ENCODE measurements at places on chromosomes 7 and 10. TPM values are rescaled to one million over a fixed set of nuclear protein-coding genes. Genes with fewer than 3 reads are reported as not detected.

GRCh38 chr10:4370376-4370775, 455.6 kb upstream of the AKR1E2 start:
- DNase-seq: no peak

LRRN3 gene
- total RNA-seq: 2.7 TPM

- DNase-seq: no peak
Measured at GRCh38 chr7:30788640-30789333, 17.6 kb downstream of the MINDY4 start.

DNA sequence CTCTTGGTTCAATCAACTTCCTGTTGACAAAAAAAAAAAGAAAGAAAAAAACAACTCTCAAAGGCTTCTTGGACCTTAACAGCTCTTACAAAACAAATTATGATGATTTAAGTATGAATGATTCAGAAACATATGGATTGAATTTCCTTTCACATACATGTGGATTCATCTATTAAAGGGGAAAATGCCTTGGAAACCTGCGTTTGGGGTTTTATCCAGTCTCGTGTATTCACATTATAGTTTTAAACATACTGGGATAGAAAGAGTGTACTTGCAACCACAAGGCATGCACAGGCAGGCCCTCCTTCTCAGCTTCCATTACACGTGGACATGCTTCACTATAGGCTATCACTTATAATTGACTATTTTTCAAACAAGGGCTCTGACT, 286.7 kb downstream of the INHBA start:
- DNase-seq: no peak

DNA sequence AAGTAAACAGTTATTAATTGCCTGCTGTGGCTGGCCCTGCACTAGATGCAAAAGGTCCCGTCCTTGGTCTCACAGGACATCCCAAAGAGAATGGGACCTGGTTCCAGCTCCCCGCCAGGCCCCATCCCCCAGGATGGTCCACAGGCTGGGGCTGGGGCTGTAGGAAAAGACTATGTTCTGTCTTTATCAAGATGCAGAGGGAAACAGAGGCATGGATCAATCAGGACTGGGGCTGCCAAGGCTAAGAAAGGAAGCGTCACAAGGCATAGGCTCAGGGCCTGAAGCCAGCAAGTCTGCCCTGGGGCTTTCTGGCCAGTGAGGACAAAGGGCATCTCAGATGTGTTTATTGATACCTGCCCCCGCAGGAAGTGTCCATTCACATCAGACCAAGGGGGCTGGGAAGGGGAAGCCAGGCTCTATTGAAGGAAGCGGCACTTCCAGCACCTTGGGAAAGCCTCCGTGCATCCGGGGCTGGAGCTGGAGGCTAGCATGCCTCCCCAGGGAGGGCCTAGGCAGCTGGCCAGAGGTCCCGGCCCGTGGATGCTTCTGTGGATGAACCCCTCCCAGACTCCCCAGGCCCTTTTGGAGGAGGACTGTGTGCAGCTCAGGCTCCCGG, 5.8 kb downstream of the VSIR start:
- DNase-seq: no peak

CDK1 gene
- 1.9 TPM for total RNA-seq

DNA sequence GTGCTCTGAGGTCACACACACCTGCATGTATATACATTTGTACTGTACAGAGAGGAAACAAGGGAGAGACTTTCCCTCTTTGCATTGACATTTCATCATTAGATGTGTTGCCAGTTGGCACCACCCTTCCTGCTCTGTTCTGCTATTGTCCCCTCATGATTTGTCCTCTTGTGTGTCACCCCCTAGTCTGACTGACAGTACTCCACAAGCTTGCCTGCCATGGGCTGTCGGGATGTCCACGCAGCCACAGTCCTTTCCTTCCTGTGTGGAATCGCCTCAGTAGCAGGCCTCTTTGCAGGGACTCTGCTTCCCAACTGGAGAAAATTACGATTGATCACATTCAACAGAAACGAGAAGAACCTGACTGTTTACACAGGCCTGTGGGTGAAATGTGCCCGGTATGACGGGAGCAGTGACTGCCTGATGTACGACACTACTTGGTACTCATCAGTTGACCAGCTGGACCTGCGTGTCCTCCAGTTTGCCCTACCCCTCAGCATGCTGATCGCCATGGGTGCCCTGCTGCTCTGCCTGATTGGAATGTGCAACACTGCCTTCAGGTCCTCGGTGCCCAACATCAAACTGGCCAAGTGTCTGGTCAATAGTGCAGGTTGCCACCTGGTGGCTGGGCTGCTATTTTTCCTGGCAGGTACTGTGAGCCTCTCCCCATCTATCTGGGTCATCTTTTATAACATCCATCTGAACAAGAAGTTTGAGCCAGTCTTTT, 9.4 kb downstream of the CLDN12 start:
- DNase-seq: no peak

DNA sequence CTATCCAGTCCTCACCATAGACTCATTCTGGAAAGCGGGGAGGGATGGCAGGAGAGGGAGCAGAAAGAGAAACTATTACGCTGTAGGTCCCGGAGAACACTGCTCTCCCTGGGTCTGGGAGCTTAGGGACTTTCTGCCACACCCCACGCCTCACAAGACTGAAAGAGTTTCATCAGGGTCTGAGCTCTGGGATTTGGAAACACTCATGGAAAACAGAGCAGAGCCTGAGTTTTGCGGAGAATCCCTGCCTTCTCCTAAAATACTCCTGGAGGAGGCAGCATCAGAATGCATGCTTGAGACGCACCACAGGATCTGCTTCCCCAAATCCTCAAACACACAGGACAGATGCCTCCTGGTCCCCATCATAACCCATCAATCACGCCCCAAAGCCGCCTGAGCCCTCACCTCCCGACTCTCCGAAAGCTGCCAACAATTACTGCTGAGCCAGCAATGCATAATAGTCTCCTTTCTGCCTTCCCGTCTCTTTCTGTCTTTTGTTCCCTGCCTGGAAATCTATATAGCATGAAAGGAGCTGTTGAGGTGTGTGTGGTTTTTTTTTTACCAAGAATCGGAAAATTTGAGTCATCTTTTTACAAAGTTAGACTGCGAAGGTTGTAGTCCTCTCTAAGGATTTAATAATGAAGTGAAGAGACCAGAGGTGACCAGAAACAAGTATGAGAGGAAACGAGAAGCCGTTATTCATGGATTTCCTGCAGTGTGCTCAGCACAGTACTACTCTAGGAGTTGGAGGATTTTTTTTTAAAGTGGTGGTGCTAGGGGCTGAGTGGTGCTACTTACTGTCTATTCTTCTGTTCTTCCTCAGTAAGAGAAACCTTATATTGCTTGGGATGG, 37.7 kb downstream of the ASB13 start:
- DNase-seq: no peak

DNA sequence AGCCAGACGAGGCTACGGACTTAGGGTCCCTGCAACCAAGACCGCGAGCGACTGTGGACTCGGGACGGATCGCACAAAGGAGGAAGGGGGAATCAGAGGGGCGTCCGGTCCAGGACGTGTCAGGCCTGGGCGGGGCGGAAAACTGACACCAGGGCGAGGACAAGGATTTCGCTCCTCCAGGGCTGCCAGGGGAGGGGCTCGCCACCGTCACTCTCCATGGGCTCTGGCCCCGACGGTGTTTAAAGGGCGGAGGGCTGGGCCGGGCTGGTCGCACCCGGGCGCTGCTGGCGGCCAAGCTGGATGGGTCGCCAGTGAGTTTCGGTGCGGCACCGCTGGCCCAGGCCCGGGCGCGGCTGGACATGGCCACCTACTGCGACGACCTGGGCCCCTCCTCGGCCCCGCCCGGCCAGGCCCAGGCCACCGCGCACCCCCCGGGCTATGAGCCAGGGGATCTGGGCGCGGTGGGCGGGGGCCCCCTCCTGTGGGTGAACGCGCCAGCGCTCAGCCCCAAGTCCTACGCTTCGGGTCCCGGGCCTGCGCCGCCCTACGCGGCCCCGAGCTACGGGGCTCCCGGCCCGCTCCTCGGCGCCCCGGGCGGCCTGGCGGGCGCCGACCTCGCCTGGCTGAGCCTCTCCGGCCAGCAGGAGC, at the start of gene FOXI2:
FOXI2 (plus strand) TSS at position 271 of the 648 bp plus-strand sequence; CDS start at position 360, 89 bp downstream.
- DNase-seq: no peak

All from omental fat pad (tissue), 4 donors.